ENCODE measurements at places on chromosomes 4 and X.
A peak's percentile ranks its signal among the peaks of the same experiment; 100 is the strongest.

DNA sequence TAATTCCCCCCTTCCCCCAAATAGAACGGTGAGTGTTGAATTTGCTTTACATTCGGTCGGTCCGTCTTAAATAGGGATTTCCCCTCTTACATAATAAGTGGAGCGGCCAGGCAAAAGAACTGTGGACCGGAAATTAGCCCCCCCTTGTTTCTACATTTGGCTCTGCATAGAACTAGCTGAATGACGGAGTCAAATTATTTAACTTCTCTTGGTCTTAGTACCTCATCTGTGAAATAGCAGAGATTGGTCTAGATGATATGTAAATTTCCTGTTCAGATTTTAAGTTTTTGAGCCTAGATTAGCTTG lies 1.3 kb downstream of the SPATA18 start:
- peaks cover 5% of the 10 kb centered on the region for H3K27me3 ChIP-seq
- peaks cover 4% of the 10 kb centered on the region for H3K4me1 ChIP-seq
- DNase-seq: no peak
- peak overlapping the region; percentile 61 for H3K27ac ChIP-seq
- peak overlapping the region; percentile 80 for H3K4me3 ChIP-seq
- no peaks in the 10 kb centered on the region for H3K36me3 ChIP-seq

DNA sequence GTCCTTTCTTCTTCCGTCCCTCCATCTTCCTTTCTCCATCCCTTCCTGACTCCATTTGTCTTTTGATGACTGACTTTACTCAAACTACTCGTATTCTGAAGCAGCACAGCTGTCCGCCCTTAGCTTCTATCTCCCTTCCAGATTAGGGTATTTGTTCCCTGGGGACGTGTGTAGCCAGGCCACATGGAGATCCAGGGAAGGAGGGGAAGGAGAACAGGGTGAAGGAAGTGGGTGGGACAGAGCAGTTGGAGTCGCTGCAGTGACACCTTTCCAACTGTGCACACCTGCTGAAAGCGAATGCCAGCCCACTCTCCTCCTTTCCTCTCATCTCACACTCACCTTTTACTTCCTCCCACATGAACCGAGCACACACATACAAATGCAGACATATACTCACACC lies 323.8 kb downstream of the DCTD start:
- no peak for DNase-seq
- no peaks in the 10 kb centered on the region for H3K4me1 ChIP-seq
- H3K27ac ChIP-seq: no peak overlapping the region
- no peaks in the 10 kb centered on the region for H3K36me3 ChIP-seq

DNA sequence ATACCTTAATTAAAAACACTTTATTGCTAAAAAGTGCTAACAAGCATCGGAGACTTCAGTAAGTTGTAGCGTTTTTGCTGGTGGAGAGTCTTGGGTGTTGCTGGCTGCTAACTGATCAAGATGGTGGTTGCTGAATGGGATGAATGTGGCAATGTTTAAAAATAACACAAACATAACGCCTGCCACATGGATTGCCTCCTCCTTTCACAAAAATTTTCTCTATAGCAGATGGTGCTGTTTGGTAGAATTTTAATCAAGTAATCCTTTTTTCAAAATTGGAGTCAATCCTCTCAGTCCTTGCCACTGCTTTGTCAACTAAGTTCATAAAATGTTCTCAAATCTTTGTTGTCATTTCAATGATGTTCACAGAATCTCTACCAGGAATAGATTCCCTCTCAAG lies 466.8 kb upstream of the TECRL start:
- no peak overlapping the region for H3K4me3 ChIP-seq
- DNase-seq: no peak
- H3K4me1 ChIP-seq: no peaks in the 10 kb centered on the region
- no peaks in the 10 kb centered on the region for H3K36me3 ChIP-seq
- H3K27ac ChIP-seq: no peak overlapping the region
- no peaks in the 10 kb centered on the region for H3K27me3 ChIP-seq

DNA sequence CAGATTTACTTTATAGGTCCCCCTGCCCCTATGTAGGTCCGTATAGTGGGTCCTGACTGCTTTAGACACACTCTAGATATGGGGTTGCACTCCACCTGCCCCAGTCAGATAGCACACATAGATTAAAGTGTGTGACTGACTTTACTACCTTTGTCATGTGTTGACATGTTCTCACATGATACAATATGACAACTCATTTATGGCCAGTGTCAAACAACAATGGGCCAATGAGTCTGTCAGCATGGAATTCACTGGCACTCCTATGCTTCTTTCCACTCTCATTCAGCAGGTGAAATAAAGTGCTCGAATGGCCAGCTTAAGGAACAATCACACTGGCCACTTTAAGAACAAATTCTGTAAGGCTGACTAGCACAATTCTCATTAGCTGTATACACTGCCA lies 23.8 kb upstream of the FMR1NB start:
- no peaks in the 10 kb centered on the region for H3K36me3 ChIP-seq
- no peak overlapping the region for H3K4me3 ChIP-seq
- no peak for DNase-seq
- no peaks in the 10 kb centered on the region for H3K4me1 ChIP-seq

- no peak overlapping the region for H3K4me3 ChIP-seq
- no peaks in the 10 kb centered on the region for H3K27me3 ChIP-seq
- H3K4me1 ChIP-seq: no peaks in the 10 kb centered on the region
- DNase-seq: no peak
- H3K27ac ChIP-seq: no peak overlapping the region
Measured at GRCh38 chr4:58739275-58739674, 1629.1 kb upstream of the IGFBP7 start.

- no peak overlapping the region for H3K27ac ChIP-seq
- H3K4me3 ChIP-seq: no peak overlapping the region
- no peaks in the 10 kb centered on the region for H3K4me1 ChIP-seq
- no peak for DNase-seq
Measured at GRCh38 chrX:46326161-46326560, 219.1 kb downstream of the ZNF674 start.
